Fibroblast of skin of scalp (primary cell): ENCODE measurements at places on chromosomes 1 and 21.

GRCh38 chr1:210866532-210866931 is 267.4 kb downstream of the KCNH1 start:
- peak; percentile 20 for DNase-seq

DNA sequence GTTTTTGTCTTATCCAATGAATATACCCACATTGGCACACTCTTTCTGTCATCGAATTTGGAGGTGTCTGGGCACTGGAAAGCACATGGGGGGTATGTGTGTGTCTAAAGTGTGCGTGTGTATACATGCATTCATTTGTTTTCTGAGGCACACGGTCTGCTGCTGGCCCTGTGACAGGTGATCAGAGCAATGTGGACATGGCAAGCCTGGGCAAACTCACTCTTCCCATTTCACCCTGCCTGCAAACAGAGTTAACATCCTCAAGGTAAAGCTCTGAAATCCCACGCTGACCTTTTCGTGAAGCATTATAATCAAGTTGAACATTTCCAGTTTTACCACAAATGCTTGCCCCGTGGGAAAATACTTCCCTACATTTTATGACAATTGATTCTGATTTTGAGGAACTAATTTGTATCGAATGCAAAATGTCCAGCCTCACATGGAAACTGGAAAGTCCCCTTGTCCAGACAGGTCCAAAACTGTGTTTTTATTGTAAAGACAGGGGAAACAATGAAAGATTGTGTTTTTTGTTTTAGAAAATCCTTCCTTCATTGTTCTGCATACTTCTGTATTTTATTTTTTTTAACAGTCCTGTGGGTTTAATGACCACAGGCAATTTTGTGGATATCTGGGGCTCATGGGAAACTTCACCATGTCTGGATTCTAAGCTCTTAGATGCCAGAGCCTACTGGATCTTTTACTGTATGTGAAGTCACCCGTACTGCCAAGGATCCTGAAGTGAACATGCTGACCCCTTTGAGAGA is 160.9 kb downstream of the PBX1 start:
- DNase-seq: peak; percentile 20

- DNase-seq: no peak
These were observed 252.1 kb downstream of the PRDM2 start for GRCh38 chr1:13951793-13952751.

- no peak for DNase-seq
These were observed 115.8 kb downstream of the C1orf94 start for GRCh38 chr1:34292472-34292871.

- no peak for DNase-seq
These were observed 7.0 kb upstream of the HIVEP3 start for GRCh38 chr1:41925712-41926111.

DNA sequence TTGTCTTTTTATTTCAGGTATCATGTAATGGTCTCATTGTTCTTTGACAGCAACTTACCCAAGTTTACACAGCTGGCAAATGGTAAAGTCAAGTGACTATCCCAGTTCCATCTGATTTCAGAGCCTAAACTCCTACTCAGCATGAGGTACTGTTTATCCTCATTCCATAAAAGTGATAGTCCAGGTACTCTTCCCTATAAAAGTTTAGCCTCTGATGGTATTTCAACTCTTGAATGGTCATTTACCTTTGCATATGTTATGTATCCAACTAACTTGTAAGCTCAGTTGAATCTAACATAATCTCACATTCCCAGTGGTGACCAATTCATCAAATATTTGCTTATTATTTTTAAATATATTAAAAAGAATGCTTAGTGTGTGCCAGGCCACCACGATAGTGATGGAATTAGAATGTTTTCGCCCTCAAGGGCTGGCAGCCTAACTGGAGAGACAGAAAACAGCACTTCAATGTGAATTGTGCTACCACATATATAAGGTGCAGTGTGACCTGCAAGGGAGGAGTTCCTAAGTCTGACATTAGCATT is 307.1 kb downstream of the CTH start:
- peak; percentile 47 for DNase-seq

- no peak for DNase-seq
These were observed 803.8 kb downstream of the ADGRL2 start for GRCh38 chr1:82604524-82604923.

GRCh38 chr1:88062650-88063153 is 621.4 kb upstream of the PKN2 start:
- no peak for DNase-seq

DNA sequence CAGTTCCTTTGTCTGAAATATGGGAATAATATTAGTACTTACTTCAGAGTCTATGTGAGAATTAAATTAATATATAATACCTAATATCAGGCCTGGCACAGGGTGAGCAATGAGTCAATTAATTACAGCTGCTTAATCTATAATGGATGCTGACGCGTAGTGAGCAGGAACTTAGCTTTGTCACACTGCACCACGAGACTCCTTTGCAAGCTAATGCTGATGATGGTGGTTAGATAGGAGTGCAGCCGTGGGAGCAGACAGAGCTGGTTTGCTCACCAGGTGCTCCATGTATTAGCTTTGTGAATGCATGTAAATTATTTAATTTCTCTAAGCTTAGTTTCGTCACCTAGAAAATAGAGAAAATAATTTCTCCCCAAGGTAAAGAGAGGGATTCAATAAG is 35.1 kb downstream of the KCNJ15 start:
- no peak for DNase-seq

- no peak for DNase-seq
These were observed 18.0 kb downstream of the FAAP20 start for GRCh38 chr1:2176615-2177014.

DNA sequence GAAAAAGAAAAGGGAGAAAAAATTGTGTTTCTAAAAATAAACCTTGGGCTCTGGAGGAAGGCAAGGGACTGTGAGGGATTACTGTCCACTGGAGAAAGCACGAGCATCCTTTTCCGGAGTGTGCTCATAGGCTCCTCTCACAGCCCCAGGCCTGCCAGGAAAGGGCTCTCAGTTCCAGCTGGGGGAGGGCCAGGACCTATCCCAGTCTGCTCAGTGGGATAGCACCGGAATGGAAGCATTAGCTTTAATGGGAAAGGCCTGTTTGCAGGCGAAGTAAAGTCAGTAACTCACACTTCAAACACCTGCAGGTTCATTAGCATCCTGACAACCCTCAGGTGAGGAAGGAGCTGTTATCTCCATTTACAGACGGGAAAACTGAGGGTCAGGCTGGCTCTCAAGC is 113.9 kb upstream of the USP24 start:
- DNase-seq: no peak

DNA sequence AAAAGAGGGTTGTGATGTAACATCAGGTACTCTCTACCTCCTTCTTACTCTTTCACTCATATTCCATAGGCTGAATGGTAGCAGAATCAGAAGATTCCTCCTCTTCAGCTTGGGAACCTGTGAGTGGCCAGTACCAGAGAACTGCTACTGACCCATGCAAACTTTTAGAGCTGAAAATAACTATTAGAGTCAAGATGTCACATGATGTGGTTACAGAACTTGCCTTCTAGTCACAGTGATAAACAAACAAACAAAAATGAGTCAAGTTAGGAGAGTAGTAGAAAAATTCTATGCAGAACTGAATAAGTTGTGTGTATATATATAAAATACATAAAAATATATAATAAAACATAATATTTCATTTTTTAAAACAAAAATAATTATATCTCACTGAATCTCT is 47.6 kb upstream of the RGS1 start:
- no peak for DNase-seq

DNA sequence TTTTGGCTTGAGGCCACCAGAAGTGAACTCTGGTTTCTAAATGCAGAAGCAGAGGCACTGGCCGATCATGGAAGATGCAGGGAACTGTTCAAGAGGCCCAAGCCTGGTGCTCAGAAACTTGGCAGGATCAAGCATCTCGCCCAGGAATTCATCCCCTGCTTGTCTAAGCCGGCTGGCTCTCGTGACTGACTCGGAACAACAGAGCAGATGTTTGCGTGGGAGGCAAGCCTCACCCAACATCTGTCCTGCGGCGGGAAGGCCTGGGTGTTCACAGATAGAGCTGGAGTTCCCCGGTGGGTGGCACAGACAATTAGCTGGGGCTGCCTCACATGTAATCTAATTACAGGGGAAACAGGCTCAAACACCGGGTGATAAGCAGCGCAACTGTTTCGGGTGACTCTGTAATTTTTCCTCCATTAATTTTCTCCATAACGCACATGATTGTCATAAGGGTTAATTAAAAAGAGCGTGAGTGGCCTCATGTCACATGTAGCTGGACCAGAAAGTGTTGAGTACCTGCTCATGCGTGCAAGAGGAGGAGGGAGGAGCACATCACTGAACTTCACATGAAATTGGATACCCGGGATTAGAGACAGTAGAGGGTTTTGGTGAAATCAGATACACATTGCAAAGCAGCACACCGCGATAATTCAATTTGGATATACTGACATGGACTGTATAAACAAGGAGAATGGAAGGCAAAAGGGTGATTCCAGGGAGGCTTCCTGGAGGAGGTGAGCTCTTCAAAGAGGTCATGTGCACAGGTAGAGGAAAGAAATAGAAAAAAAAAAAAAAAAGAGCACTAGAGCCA is 180.0 kb downstream of the ETS2 start:
- DNase-seq: peak; percentile 98

GRCh38 chr1:94115900-94116436 is 5.0 kb downstream of the ABCA4 start:
- peak; percentile 84 for DNase-seq

GRCh38 chr1:147722124-147722523 is 38.3 kb downstream of the GJA5 start:
- no peak for DNase-seq

DNA sequence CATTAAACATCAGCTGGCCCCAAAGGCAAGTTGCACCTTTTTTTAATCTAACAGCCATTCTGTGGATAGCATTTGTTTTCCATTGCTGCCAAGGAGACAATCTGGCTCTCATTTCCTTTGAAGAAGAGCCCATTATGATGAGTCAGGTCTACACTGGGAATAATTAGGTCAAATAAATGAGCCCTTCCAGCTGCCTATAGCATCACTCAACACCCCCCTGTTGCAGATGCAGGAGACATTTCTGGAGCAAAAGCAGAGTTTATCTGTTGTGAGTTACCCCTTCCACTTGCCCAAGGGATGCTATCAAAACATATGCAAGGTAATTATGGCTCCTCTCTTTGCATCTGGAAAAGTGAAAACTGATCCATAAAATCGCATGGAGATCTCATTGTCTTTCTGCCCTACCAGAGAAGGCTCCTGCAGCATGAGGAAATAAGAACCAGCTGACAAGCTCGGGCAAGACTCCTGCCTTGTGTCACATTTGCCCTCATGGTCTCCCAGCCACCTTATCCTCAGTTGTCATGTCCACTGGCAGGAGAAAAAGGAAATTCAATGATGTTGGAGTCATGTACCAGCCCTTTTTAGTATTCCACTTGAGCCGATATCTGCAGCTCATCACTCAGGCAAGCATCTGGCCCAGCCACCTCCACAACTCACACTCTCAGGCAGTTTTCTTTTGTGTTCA is 135.9 kb downstream of the SLC30A10 start:
- peak; percentile 85 for DNase-seq

DNA sequence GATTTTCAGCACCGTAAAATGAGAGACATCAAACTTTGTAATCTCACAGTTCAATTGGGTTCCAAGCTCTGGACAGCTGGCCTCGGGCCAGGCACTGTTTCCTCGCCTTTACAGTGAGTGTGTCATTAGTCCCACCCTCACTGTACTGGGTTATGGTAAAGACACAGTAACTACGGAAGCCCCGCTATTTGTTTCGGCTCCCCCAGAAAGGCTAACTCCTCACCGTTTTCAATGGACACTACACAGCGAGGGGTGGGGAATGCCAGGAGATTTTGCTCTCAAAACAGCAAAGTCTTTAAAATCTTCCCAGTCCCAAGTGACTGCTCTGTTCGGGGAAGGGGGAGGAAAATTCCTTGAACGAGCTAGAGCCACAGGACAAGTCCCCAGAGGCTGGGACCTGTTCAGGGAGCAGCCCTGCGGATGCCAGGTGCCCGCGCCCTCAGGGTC is 757 bp upstream of the SPSB1 start:
- DNase-seq: peak; percentile 80

DNA sequence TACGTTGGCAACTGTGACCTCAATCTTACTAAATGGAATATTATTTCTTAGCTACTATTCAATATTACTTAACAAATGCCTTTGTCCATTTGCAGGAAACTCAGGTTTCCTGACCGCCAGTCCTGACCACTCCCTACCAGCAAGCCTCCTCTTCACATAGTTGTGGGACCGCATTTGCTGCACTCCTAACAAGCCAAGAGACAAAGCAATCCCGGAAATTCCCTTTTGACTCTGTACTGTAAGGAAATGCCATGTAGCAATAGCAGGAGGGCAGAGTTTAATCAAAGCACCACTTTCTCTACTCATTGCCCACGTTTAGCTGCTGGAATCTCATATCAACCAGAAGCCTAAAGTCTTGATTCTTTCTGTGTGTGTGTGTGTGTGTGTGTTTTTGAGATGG is 28.1 kb upstream of the ACBD6 start:
- peak; percentile 75 for DNase-seq

- peak; percentile 54 for DNase-seq
These were observed 157.6 kb upstream of the LMO4 start for GRCh38 chr1:87170931-87171598.

DNA sequence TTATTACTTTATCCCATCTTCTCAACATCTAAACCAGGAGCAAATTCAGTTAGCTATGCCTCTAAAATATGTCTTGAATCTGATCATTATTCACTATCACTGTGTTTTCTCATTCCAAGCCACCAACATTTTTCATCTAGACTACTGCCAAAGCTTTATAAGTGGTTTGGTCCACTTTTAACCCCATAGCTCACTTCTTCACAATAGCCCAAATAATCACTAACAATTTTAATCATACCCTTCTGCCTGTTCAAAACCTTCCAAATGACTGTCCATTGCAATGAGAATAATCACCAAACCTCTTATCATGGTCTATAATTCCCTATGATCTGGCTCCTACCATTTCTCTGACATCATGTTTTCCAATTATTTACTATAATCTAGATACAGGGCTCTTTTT is 149.8 kb upstream of the ZNHIT6 start:
- DNase-seq: no peak

GRCh38 chr1:207948536-207949250 is 37.8 kb upstream of the CD34 start:
- no peak for DNase-seq

DNA sequence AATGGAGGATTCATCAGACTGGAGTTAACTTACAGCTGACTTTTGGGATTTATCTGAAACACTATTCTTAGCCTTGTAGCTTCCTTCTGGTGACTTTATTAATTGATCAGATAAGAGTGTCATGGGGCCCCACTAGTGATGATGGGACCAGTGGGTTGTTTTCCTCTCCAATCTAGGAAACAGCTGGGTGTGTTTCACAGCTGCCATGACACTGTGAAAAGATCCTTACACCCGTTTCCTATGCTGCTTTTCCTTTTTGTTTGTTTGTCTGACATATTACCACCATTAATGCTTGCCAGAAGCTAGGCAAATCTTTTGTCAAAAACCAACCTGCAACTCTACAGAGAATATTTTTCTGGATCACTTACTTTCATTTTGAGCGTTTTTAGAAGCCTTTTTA is 86.2 kb downstream of the ZBTB18 start:
- DNase-seq: no peak

- no peak for DNase-seq
These were observed 22.9 kb upstream of the LAMC1 start for GRCh38 chr1:183000167-183000962.

- DNase-seq: no peak
These were observed 72.2 kb upstream of the COL6A1 start for GRCh38 chr21:45909238-45909988.

- no peak for DNase-seq
These were observed 55.5 kb downstream of the TRIM11 start for GRCh38 chr1:228350831-228351781.
